ENCODE measurements at places on chromosomes 3 and 15.
A peak's percentile ranks its signal among the peaks of the same experiment; 100 is the strongest.

DNA sequence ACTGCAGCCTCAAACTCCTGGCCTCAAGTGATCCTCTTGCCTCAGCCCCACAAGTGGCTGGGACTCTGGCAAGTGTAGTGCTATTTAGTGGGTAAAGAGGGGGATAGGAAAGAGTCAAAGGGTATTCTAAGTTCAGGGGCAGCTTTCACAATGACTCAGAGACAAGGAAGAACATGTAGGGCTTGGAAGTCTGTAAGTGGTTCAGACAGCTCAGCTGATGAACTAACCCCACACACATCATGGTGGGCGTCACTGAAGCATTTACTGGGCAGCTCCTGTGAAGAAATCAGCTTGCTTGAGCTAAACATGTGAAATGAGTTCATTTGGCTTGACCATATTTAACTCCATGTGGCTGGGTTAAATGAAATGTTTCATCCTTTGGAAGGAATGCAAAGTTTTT lies 34.6 kb upstream of the THSD4 start:
- peak; percentile 50 for DNase-seq

- no peak for DNase-seq
Measured at GRCh38 chr3:39848365-39848764, 39.0 kb downstream of the MYRIP start.

GRCh38 chr3:133937756-133938601 lies 42.3 kb upstream of the RAB6B start:
- no peak for DNase-seq

DNA sequence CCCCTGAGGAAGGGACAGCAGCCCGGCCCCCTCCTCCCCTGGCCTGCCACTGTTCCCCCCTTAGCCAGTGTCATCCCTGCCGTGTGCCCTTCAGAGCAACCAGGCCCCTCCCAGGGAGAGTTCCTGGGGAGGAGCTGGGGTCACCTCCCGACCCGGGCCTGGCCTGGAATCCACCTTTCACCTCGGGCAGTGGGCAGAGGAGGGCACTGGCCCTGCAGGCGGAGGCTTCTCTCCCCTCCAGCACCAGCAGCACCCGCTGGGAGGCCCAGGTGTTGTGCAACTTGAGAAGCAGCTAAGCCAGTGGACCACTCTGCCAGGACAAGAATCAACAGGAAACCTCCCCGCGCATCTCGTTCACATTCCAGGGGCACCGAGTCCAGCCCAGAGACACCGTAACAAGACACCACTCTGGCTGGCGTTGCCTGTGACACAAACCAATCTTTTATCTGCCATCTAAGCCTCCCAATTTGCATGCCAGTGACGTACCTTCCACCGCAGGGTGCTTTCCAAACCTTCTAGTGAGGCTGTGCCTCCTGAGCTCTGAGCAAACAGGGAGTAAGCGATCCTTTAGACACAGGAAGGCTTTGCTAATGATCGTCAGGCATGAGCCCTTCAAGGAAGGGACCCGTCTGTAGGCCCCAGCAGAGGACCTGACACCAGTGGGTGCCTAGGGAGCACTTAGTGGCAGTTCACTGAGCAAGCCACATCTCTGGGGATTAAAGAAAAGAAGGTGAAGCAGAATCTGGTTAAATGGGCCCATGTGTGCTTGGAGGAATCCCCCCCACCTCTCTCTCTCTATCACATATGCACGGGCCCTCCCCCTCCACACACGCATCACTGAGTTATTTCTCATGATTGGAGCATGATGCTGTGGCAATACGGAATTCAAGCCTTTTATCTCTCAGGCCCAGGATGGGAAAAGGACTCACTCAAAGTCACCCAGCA lies 98.9 kb upstream of the TLE3 start:
- peak; percentile 56 for DNase-seq

GRCh38 chr3:26100176-26100575 lies 310.3 kb downstream of the OXSM start:
- peak; percentile 68 for DNase-seq

DNA sequence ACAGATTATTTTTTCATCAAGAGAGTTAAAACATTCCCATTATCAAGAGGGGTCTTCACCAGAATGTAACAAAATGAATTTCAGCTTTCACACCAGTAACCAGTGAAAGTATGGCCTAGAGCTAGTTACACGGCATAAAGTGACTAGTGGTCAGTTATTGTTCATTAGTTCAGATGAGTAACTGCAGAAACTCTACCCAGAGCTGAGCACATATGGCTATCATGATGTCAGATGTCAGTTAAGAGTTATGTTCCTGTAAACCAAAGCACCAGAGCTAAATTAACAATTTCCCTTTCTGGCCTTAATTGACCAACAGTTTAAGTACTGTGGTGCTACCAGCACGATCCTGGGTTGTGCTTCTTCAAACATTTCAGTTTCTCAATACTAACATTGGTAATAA lies 6.6 kb upstream of the MRPS25 start:
- no peak for DNase-seq

- DNase-seq, result no peak
Measured at GRCh38 chr3:57110214-57110613, 49.8 kb downstream of the SPATA12 start.

DNA sequence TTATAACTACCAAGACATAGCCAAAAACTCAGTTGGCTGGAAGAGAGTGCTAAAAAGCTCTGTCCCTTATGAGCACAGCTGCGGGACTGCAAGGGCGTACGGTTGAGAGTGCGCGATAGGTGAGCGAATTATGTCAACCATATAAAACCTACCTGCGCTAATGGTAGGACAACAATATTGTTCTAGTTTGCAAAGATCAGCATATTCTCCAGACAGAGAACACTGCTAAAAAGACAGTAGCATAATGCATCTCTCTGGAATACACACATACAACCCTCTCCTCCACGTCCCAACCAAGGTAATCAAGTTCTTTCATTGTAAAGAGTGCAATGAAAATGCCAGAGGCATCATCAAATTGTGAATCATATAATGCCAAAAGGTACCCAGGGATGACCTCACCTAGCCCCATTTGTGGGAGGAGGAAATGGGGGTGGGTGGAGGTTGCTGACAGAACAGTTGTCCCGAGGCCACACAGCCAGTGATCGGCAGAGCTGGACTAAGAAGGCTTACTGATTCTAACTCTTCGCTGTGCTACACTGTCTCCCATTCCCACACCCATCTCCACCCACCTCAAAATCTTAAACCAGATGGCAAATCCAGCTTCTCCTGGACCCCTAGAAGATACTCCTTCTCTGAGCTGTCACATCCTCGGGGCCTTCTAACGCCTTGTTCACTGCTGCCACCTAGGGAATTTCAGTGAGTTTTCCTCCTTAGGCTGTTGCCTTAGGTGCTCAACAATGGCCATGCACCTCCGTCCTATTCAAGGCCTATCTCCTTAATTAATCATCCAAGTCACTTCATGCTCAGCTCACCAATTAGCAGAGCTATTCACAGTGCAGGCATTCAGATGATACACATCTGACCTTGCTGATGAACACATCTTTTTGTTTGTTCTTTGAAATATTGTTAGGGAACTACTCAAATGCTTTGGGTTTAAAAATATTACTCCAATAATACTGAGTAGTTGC lies 60.7 kb downstream of the RPL22L1 start:
- peak; percentile 83 for DNase-seq

- peak; percentile 29 for DNase-seq
Measured at GRCh38 chr3:109268181-109268580, 48.1 kb downstream of the DPPA2 start.

- no peak for DNase-seq
Measured at GRCh38 chr3:194767446-194768207, 81.9 kb downstream of the FAM43A start.

- DNase-seq, result peak; percentile 13
Measured at GRCh38 chr3:80688814-80689213, 921.0 kb upstream of the ROBO1 start.

DNA sequence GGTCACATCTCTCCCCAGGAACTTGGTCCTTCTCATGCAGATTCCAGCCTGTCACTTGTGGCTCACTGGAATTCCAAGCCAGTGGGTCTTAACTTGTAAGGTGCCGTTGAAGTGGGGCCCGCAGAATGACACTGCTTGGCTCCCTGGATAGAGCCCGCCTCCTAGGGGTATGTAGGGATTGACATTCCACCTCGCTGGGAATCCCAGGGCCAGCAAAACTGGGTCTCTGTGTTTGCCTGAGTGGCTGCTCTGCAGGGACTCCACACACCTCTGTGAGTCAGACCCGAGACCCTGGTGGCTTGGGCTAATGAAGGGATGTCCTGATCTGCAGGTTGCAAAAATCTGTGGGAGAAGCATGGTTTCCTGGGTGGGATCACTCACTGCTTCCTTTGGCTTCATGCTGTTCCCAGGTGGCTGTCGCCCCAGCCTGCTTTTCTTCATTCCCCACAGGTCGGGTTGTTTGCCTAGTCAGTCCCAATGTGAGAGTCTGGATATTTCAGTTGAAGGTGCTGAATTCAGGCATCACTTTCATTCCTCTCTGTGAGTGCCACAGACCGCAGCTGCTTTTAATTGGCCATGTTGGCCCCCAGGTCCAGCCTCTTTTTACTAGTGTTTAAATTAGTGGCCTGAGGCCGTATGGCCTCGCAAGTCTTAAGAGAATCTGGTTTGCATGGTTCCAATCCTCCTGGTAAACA lies 156.0 kb upstream of the TRIM42 start:
- DNase-seq, result no peak

DNA sequence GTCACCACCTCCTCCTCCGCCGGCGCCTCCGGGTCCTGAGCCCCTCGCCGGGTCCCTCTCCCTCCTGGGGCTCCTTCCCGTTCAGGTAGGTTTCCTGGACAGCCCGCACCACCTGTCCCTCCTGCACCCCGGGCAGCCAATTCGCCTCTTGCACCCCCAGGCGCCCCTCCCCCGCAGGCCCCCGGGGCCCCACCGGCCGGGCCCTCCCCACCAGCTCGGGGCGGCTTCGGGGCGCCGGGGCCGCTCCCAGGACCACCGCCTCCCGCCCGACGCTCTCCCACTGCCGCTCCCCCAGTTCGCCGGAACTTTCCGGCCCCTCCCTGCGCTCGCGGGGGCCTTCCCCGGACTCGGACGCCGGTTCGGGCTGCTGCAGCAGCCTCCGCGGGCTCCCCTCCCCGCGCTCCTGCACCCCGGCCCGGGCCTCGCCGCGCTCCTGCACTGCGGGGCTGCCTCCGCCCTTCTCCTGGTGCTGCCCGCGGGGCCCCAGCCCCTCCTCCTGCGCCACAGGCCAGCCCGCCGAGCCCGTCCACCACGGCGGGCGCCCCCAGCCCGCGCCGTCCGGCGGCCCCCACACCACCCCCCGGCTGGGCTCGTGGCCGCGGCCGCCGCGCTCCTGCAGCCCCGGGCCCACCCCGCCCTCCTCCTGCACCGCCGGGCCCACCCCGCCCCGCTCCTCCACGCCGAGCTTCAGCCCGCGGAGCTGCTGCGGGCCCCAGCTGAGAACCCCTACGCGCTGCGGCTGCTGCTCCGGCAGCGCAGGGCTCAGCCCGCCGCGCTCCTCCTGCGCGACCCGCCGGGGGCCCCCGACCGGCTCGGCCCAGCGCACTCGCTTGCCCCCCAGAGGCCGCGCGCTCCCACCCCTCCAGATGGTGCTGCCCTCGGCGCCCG lies 587 bp upstream of the TNK2 start:
- no peak for DNase-seq

DNA sequence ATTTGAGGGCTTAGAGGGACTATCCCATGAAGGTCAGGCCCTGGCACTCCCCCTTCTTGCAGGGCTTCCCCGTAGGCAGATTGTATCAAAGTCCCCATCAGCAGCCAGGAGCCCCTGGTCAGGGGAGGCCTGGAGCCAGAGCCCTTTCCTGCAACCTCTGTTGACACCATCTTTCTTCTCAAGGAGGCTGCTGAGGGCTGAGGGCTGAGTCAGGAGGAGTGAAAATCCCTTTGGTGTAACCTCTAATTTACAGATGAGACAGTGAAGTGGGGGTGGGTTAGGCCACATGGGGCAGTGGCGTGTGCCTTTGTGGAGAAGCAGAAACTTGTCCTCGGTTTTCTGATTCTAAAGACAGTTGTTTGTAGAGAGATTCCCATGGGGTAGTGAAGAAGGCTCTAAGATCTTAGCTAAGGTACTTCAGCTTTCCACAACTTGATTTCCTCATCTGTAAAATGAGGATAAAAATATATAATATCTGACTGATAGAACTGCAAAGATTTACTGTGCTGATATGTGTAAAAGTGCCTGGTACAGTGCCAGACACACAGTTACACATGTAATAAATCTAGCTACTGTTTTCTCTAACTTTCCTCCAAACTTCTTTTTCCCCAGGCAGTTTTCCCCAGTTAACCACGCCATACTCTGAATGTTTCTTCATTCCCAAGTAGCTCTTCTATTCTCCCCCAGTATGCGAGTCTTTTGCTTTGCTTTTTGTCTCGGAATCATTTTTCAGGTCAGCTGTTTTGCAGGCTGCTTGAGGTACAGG lies 249.4 kb upstream of the TPM1 start:
- no peak for DNase-seq

DNA sequence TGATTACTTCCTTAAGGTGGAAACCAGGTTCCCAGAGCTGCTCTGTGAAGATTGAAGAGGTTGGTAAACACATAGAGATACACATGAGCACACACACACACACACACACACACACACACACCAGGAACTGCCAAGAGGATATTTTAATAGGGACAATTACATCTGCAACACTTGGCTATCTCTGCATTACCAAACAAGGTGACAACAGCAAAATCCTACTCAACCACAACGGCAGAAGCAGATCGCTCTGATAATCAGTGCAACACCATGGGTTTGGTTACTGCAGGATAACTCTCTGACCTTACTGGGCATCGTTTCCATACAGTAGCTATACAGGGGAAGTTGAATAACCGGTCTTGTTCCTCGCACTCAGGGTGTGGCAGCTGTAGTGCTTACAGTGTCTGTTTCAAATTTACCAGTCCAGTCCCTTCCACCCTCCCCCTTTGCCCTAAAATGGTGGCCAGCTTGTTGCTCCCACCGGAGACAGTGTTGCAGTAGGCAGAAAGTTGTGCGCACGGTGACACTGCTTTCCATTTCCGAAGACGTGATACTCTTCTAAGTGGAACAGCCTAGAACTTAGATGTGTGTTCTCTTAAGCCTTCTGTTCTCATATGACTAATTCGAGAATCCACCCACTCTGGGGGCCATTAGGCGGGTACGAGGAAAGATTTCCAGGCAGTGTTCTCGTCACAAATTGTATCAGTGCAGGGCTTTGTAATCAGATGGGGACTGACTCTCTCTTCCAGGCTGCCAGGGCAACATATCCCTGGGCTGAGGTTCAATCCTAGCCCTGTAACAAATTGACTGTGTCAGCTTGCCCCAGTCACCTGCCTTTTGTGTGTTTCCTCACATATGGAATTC lies 176.2 kb downstream of the P3H2 start:
- DNase-seq, result peak; percentile 30

GRCh38 chr3:49151610-49152009 lies 14.5 kb downstream of the CCDC71 start:
- no peak for DNase-seq

DNA sequence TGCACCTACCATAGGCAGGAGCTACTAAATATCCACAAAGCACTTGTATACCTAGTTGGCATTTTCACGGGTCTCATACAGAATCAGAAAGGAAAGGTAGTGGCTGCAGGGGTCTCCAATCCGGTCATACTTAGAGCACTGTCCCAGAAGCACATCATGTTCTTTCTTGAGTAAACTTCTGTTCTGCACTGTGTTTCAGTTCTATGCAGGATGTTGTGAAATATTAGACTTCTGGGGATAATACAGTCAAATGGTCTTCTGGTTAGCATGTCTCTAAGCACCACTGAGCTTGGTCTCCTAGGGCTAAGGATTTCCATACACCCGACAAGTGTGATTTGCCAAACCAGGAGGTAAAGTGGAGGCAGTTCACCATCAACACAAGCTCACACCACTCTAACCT lies 27.9 kb downstream of the MINDY4B start:
- DNase-seq, result no peak

- peak; percentile 48 for DNase-seq
Measured at GRCh38 chr3:70360979-70361760, 48.7 kb upstream of the MDFIC2 start.
